ENCODE measurements at places on chromosomes 3 and 15.

- DNase-seq, result no peak
Measured at GRCh38 chr3:126847061-126847460, 135.9 kb upstream of the PLXNA1 start.

- no peak for DNase-seq
Measured at GRCh38 chr3:12817343-12817710, 20.8 kb downstream of the CAND2 start.

DNA sequence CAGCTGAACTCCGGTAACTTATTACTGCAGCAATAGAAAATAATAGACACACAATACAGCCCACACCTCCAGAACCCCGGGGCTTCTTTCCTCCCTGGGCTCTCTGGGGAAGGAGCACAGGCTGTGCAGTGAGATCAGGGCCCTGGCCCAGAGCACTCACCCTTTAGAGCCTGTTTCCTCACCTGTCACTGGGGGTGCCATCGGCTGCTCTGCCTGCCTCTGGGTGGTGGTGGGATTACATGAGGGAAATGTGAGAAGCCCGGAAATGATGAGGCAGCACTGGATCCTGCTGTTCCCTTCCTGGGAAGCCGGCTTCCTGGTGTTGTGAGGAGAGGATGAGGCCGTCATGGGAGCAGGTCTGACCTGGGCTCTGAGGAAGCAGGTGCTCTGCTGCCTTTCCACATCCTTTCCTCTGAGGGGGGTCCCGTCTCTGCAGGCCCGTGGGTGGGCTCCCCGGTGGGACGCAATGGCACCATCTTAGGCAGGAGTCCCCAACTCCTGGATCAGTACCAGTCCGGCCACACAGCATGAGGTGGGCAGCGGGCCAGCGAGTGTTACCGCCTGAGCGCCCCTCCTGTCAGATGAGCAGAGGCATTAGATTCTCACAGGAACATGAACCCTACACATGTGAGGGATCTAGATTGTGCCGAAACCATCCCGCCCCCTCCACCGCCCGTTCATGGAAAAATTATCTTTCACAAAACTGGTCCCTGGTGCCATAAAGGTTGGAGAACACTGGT lies 220.9 kb upstream of the CTDSPL start:
- DNase-seq, result no peak

DNA sequence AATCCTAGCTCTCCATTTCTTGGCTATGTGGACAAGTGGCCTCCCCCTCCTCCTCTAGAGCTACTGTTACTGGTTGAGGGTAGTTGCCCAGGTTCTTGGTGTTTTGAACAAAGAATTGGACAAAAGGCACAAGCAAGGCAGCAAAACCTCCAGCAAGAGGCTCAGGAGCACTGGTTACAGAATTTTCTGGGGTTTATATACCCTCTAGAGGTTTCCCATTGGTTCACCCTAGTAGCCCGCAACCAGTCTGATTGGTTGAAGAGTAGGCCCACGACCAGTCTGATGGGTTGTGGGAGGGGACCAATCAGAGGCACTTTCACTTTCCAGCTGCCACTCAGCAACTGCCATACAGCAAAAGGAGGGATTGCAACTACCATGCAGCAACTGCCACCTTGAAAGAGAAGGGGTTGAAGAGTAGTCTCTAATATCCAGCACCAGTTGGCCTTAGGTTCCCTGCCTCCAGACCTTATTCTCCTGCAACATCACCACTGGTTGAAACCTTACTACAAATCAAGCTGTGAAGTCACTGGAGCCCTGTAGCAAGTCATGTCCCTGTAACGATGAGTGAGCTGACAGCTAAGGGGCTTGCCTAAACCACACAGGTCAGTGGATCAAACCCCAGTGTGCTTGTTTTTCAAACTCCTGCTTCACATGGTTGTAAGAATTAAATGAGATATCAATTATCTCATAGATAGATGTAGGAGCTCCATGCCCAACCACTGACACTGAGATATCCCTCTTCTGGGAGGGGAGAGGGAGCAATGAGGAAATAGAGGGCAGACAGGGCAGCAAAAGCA lies 2.9 kb upstream of the C15orf39 start:
- no peak for DNase-seq
